ENCODE measurements at places on chromosomes 6 and 20.

GRCh38 chr20:63538204-63539091, 1.3 kb upstream of the PTK6 start:
- no peak for DNase-seq

- no peak for DNase-seq
These were observed 21.1 kb downstream of the HM13 start for GRCh38 chr20:31535298-31535697.

- no peak for DNase-seq
These were observed 246.1 kb downstream of the MYLK4 start for GRCh38 chr6:2504495-2505064.

GRCh38 chr20:33687370-33687915, 1.3 kb upstream of the E2F1 start:
- no peak for DNase-seq

Measured in GM06990 (cell line).